ENCODE measurements at places on chromosomes 5 and 9. TPM values are rescaled to one million over a fixed set of nuclear protein-coding genes. Genes with fewer than 3 reads are reported as not detected.

MCC gene
- 0.22 TPM for total RNA-seq

FSTL4 gene
- 1.7 TPM for total RNA-seq

PIK3R1 gene
- total RNA-seq = 45.5 TPM

PDZD2 gene
- 0.12 TPM for total RNA-seq

BHMT2 gene
- total RNA-seq = not detected

MELK gene
- total RNA-seq = 0.76 TPM

GRCh38 chr9:85944672-85945071 lies 3.7 kb downstream of the NAA35 start:
- no peak for DNase-seq

- DNase-seq = no peak
These were observed 452.9 kb upstream of the DMAC1 start for GRCh38 chr9:8252445-8252844.

GRCh38 chr9:4852419-4852818 lies 59.7 kb downstream of the RCL1 start:
- DNase-seq = no peak

- no peak for DNase-seq
These were observed 114.4 kb upstream of the DMRTA1 start for GRCh38 chr9:22332202-22332601.

DNA sequence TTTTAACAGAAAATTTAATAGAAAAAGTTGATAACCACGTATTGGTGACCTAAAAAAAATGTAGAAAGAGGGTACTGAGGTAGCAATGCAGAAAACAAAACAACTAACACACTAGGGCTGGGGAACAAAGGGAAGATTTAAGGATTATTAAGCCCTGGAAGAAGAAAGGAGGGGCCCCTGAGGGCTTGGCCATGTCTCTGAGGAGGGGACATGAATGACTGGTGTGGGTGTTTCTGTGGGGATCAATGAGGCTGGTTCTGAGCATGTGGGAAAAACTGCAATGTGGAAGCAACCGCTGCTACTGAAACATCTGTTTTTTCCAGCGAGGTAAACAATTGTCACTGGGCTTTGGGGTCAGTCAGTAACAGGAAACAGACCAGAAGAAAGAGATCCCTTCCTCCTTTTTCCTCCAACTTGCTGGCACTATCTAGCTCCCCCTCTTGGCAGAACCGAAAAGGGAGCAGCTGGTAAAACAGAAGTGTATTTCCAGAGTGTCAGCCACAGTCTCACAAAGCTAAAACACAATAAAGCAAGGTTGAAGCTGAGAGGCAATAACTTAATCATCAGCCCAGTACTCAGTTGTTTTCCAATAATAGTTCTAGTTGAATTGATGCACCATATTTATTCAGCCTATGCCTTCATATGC lies 48.3 kb downstream of the ATPSCKMT start:
- no peak for DNase-seq

DNA sequence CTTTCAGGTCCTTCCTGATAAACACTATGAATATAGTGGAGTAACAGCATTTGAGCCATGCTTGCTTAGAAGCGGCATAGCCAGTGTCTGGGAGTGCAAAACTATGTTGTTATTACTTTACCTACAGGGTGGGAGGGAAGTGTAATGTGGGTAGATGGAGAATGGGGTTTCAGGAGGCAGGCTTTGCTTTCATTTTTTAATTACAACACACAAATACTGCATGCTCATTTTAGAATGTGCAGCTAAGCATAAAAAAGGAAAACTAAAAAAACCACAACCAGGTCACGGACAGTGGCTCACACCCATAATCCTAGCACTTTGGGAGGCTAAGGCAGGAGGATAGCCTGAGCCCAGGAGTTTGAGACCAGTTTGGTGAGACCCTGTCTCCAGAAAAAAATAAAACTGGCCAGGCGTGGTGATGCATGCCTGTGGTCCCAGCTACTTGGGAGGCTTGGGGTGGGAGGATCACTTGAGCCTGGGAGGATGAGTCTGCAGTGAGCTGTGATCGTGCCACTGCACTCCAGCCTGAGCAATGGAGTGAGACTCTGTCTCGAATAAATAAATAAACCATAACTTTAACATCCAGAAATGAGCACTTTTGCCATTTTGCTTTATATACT lies 20.2 kb downstream of the HAVCR1 start:
- no peak for DNase-seq

DNA sequence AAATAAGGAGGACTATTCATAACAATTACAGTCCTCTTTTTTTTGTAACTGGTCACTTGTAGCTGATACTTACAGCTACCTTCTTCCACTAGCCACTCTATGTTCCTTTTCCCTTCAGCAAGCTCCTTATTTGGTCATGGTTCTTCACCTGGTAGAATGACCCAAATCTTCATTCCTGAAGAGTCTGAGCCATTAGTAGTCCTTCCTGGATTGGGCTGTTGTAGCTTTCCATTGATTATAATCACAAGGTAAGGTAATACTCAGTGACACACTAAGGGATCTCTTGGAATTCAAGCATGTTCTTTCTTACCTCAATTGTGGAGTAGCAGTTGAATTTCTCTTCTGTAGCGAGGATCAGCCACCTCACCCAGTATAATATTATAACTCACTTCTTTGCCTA lies 25.5 kb upstream of the ITGA2 start:
- no peak for DNase-seq

Measured in activated B cell treated with CpG ODN at 0.5 μM for 24 hours (primary cell).